ENCODE measurements at places on chromosomes 1 and 21. TPM values are rescaled to one million over a fixed set of nuclear protein-coding genes. Genes with fewer than 3 reads are reported as not detected.

DNA sequence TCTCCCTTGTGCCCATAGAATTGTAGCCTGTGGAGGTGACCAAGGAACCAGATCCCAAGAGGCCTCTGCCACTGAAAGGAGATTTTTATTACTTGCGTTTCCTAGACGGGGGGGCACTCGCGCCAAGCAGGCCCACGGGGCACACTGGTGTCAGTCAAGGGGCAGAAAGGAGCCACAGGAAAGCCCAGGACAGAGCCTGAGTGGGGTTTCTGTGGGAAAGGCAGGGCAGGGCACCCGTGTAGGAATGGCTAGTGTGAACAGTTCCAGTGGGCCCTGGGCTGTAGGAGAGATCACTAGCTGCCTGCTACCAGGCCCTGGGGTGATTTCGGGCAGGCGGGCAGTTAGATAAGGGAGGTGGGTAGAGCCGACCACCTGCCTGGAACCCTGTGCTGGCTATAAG lies 70.8 kb downstream of the ADARB1 start:
- no peak for DNase-seq

- no peak for DNase-seq
Measured at GRCh38 chr21:31752352-31752751, 20.4 kb upstream of the SCAF4 start.

GRCh38 chr1:230208619-230209261 lies 141.7 kb downstream of the GALNT2 start:
- DNase-seq, result no peak

DNA sequence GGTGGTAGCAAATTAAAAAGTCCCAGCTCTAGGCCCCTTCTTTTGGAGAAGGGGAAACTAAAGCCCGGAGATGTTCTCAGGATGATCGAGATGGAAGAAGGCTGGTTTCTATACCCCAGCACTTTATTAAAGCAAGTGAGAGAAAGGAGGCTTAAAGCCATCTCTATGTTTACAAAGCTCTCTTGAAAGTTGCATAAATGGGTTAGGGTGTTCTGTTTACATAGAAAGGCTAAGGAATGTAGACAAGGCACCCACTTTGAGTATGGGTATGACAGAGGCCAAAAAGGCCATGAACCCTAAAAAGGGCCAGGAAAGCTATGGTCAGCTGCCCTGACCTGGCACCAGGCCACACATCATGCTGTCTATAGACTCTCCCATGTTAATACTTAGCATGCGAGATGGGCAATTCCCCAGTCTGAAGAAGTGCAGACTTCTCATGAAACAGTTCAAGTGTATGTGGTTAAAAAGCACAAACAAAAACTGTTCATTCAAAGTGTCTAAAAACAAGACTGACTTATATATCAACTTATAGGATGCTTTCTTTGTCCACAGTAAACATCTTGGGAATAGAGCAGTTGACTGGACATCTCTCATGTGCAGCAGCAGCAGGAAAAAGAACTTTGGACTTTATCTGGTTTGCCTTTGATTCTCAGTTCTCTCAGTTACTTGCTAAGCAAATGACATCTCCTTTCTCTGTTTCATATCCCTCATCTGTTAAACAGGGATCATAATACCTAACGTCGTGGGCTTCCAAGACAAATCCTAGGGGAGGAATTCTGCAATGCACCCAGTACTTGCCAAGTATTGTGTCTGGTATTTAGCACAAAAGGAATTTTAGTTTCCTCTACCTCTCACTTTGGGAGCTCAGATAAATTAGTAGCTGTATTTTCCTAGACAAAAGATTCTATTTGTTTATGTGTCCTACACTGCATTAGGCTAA lies 521.6 kb downstream of the PLPP3 start:
- DNase-seq, result no peak

DNA sequence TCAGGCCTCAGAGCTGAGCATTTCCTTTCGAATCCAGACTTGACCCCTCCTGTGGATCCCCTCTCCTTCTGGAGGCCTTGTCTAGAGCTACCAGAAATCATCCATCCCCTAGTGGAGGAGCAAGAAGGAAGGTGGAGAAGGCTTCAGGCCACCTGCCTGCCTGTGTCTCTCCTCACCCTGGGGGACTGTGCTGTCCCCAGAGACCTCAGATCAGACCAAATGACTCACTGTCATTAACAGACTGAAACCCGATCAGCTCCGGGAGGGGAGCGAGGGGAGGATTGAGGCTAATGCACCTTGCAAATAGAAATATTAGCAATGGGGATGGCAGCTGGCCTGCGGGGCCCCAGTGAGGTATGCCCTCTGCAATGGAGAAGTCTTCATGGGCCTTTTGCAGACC lies 2.1 kb downstream of the MYBPH start:
- DNase-seq, result no peak

DNA sequence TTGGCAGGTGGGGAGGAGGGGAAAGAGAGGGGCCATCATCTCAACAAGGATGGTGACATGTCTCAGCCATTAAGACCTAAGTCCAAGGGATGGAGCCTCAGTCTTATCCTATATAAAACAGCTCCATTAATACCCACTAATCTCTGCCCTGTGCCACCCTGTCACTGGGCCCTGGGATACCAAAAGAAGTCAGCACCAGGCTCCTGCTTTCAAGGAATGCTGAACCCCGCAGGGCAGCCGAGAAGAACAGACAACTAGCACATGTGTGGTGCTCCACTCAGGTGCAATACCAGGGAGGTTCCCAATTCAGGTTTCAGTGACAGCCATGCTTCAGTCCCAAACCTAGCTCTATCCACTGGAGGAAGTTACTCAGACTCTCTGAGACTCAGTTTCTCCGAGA lies 128.4 kb downstream of the GRIK3 start:
- DNase-seq, result no peak

- DNase-seq, result no peak
Measured at GRCh38 chr1:6028042-6028850, 17.4 kb upstream of the KCNAB2 start.

DNA sequence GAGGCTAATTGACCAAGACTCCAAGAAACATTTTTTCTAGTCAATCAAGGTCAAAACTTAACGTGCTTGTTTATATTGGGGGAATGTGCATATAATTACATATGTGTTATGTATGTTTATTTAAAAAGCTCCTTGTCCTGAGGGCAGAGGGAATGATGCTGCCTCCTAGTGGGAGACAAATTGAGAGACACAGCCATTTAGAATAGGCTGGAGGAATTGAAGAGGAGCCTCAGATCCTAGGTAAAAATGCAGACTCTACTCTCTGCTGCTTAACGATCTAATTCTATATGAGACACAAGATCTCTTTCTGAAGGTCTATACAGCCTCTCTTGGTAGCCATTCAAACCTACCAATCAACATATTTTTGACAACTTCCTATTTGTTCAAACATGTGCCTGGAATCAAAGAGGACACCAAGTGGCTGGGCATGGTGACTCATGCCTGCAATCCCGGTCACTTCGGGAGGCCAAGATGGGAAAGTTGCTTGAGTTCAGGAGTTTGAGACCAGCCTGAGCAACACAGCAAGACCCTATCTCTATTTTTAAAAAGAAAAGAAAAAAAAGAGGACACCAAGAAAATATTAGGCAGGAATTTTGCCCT lies 136.6 kb upstream of the ZNF648 start:
- no peak for DNase-seq

The RCSD1 gene
- 42.7 TPM for total RNA-seq

GRCh38 chr1:77817368-77818209 lies 38.1 kb downstream of the MIGA1 start:
- no peak for DNase-seq

- no peak for DNase-seq
Measured at GRCh38 chr1:226584164-226584563, 35.6 kb downstream of the STUM start.

GRCh38 chr1:212107481-212107880 lies 71.9 kb downstream of the DTL start:
- DNase-seq, result no peak

The ALG14 gene
- total RNA-seq, result 2.6 TPM

GRCh38 chr1:204102029-204102611 lies 29.2 kb downstream of the SOX13 start:
- no peak for DNase-seq

DNA sequence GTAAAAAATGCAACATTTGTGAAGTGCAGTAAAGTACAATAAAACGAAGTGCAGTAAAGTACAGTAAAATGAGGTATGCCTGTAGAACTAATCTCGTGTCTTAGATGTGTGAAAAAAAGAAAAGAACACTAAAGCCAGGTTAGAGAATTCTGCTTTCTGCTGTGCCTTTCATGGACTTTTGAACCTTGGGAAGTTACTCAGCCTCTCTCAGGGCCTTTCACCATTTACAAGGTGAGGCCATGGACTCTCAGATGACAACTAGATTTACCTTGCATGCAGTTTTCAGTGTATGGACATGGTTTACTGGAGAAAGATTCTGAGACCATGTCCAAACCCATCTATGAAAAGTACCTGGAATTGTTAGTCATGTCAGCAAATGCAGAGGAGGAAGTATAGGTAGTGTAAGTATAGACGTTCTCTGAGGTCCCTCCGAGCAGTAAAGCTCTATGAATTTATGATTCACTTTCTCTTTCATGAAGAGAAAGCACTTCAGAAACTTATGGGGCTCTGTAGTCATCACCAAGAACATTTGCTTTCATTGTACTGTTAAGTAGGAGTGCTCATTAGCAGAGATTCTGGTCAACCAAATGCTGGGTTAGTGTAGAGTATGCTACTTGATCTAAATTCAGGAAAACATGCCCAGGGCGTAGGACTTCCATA lies 143.1 kb downstream of the CACNA1E start:
- no peak for DNase-seq

DNA sequence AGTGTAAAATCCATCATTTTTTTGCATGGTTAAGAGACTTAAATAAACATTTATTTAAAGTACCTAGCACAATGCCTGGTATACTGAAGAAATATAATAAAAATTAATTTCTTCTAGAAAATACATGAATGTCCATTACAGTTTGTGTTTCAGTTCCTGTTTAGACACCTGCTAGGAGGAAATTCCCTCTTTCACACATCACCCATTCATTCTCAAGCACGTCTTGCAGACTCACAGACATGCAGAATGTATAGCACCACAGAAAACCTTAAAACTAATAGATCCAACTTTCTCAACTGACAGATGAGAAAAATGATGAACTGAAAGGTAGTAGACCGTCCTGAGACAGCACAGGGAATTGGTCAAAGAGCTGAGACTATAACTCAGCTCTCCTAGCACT lies 172.2 kb upstream of the C8B start:
- DNase-seq, result no peak

GRCh38 chr1:153478047-153478691 lies 17.7 kb upstream of the S100A7 start:
- no peak for DNase-seq

The MYOC gene
- total RNA-seq, result 1.0 TPM

The TMEM240 gene
- total RNA-seq, result 7.2 TPM

DNA sequence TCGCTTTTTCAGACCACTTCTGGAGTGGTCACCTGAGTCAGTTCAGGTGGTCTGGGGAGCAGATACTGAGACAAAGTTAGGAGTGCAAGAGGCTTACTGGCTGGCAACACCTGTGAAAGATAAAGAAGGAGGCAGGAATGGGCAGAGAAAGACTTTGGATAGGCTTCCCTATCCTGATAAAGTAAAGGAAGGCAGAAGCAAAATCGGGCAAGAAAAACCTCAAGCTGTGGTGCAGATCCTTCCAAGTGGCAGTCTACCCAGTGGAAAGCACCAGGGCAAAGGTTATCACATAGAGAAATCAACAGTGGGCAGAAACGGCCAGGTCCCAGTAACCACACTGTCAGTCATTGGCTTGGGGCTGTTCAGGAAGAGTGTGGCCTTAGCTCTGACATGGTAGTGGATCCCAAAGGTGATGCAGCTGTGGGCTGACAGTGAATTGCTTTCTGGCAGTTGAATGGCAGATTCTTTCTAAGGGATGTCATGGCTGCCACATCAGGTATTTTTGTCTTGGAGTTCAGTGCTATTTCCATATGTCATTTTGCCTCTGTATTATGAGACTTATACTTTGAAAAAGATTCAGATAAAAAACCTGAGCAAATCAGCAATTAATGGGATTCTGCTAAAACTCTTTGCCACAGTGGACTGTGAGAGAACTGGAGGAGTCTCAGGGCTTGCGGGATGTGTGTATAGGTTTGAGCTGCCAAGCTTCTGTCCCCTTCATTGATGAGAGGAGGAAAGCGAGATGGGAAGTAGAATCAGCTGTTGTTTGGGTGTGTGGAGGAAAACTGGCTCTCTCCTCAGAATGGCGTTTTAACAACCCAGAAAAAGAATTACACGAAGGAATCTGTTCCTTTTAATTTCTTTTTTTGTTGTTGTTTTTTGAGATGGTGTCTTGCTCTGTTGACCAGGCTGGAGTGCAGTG lies 8.1 kb upstream of the CGN start:
- no peak for DNase-seq

- DNase-seq, result no peak
Measured at GRCh38 chr1:171220581-171221054, 27.7 kb upstream of the FMO1 start.

The STK40 gene
- total RNA-seq, result 69.8 TPM

DNA sequence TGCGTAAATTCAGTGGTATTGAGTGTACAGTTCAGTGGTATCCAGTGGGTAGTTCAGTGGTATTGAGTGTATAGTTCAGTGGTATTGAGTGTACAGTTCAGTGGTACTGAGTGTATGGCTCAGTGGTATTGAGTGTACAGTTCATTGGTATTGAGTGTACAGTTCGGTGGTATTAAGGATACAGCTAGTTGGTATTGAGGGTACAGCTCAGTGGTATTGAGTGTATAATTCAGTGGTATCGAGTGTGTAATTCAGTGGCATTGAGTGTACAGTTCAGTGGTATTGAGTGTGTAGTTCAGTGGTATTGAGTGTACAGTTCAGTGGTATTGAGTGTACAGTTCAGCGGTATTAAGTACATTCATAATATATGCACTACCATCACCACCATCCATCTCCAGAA lies 23.5 kb upstream of the KCNAB2 start:
- no peak for DNase-seq

DNA sequence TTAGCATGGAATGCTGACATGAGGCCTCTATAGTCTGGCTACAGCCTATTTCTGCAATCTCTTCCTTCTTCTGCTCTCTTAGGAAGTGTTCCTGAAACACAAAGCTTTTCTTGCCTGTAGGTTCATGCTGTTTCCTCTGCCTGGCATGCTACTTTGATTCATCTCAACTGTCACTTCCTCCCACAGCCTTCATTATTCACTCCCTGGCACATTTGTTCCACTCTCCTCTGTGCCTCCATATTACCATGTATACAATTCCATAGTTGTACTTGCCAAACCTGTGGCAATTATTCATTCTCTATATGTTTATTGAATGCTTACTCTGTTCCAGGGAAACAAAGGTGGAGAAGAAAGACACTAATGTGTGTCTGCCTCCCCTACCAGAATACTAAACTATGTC lies 210.2 kb downstream of the LRRC7 start:
- no peak for DNase-seq

DNA sequence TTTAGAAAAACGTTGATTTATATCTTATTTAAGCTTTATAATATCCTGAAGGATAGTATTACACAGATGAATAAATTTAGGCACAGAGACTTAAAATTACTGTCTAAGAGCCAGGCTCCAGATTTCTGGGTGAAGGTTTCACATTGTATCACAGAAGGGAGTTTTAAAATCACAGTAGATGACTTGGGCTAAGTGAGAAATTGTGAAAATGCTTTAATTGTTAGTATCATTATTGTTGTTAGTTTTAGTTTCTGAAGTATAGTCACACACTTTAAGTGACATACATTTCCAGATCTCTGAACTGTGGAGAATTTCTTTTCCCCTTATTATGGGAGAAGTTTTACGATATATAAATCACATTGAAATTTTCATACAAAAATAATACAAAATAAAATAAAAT lies 83.5 kb downstream of the NDUFS5 start:
- DNase-seq, result no peak

- no peak for DNase-seq
Measured at GRCh38 chr1:94745742-94746141, 74.4 kb upstream of the SLC44A3 start.

The AKR7A3 gene
- 0.14 TPM for total RNA-seq

Measured in left ventricle myocardium inferior (tissue), 1 donor.